Activated CD4-positive, alpha-beta T cell treated with anti-CD3 and anti-CD28 coated beads, Interleukin-2, Interleukin-6, amounts not matched to agents 100 ng/mL and 50 ng/mL, durations not matched to agents 16 hours and 8 hours (primary cell): ENCODE measurements at places on chromosomes 12 and 14.
A peak's percentile ranks its signal among the peaks of the same experiment; 100 is the strongest.

GRCh38 chr12:78530100-78530765 lies 334.3 kb upstream of the SYT1 start:
- no peak for DNase-seq

DNA sequence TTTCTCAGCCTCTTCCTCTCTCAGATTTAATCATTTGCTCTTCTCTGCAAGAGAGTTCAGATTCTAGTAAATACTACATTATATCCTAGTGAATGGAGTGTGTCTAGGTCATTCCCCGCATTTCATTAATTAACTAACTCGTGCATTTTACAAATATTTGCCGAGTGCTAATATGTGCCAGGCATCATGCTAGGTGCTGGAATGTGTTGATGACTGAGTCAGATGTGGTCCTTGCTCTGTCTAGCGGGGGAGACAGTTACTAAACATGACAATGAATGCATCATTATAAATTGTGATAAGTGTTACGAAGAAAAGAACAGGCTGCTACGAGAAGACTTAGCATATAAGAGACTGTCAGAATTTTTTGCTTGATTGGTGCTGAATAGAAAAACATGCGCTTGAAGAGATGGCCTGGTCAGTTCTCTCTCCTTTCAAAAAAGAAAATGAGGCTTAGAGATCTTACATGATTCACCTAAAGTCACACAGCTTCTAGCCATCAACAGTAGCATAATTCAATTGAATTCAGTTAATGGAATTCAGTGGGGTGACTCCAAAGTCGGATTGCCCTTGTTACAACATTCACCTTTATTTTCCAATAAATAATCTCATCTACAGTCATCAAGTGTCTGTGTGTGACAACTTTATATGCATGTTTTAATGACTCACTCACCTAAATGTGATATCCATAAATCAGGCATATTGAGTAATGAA lies 48.7 kb upstream of the MAX start:
- no peak for DNase-seq

GRCh38 chr14:60101786-60102185 lies 10.1 kb downstream of the PCNX4 start:
- no peak for DNase-seq

GRCh38 chr14:54727929-54728328 lies 161.0 kb downstream of the SAMD4A start:
- no peak for DNase-seq

- DNase-seq: peak; percentile 72
Observed at GRCh38 chr14:70884595-70885342, 22.5 kb upstream of the PCNX1 start.
